ENCODE measurements at places on chromosomes 5 and 9. TPM values are rescaled to one million over a fixed set of nuclear protein-coding genes. Genes with fewer than 3 reads are reported as not detected.

GRCh38 chr9:19102181-19102630 is 498 bp downstream of the HAUS6 start:
- DNase-seq = peak; percentile 34

The NUDT12 gene
- 13.0 TPM for total RNA-seq

DNA sequence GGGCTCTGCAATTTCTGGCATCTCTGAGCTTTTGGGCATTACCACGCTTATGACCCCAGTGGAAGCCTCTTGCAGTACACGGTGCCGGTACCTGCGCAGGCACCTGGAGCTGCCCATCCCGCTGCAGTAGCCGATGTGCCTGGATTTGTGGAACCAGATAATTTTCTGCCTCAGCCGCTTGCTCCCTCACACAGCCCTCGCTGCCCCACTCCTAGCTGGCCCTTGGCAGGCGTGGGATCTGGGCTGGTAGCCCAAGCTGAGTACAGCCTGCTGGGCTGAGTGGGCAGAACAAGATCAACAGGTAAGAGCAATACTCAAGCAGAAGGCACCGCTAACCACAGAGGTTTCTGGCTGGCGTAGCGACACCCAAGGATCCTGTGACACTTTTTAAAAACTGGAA is 1808.8 kb upstream of the ACO1 start:
- no peak for DNase-seq

DNA sequence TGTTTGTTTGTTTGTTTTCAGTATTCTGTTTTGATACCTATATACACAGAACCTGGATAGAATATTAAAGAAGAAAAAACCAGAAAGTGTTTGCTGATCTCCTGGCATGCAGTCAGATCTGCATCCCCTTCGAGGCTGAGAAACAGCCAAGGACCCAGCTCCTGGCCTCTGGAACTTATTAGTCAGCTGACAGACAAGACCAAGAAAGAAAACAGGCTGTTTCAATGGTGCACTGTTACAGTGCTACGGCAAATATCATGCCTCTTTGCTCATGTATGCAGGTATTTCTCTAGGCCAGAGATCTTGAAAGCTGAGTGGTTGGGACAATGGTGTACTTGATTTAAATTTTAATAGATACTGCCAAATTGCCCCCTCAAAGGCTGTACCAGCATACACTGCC is 95.0 kb downstream of the C5orf15 start:
- DNase-seq = no peak

The CBY3 gene
- 0.33 TPM for total RNA-seq

DNA sequence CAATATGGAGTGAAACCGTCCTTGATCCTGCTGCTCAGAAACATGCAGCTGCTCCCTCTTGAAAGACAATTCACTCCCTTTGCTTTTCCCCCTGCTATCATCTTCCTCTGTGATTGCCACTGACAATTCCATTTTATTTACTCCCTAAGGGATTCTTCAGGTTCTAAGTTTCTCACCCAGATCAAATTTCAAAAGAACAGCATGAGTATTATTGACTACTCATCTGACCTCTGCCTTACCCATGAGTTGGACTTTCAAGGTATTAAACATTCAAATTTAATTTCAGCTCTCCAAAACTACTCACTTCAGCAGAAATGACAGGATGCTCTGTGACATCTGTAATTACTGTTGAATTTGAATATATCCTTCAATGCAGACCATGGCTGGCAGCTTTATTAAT is 236.5 kb upstream of the HAPLN1 start:
- DNase-seq = peak; percentile 31

The F12 gene
- total RNA-seq = 5.7 TPM

DNA sequence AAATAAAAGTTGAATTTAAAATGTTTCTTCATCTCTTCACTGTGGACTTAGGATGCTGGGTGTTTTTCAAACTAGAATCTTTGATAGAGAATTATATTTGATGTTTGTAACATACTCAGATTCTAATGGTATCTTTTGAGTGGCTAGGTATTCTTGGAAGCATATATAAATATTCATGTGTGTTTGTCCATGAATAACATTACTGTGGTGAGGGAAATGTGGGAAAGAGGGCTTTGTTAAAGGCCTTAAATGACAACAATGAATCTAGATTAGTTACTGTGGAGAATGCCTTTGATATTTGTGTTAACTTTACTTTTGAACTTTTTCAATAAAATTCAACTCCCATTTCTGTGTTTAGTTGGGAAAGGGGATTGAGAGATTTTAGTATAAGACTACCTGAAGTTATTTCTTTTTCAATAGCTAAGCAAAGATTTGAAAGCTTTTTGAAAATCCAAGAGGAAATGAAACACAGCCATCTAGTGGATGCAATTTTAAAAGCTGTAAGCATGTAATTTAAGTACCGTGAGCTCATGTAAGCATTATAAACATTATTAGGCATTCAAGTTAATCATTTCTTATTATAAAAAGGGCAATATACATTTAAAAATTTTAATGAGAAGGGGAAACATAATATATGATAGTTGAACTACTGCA is 69.6 kb downstream of the CCDC171 start:
- DNase-seq = no peak

The ZNF366 gene
- not detected for total RNA-seq

The GMCL2 gene
- not detected for total RNA-seq

DNA sequence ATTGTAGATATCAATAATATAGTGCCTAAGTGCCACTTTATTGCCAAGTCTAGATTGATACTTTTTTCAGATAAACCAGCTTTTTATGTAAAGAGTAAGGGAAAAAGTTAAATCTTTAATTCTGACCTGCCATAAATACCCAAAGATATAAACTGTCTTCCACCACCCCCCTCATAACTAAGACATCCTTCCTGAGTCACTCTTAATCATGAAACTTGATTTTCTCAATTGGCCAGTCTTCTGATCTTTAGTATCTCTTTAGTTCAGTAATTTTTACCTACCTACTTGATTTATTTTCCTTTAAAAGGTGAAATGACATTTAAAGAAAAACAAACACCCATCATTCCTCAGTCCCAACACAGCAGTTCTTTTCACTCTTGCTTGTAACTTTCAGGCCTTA is 21.8 kb downstream of the C5orf22 start:
- DNase-seq = peak; percentile 12

GRCh38 chr9:95030344-95030743 is 287.2 kb downstream of the FANCC start:
- no peak for DNase-seq

GRCh38 chr9:85421641-85422040 is 320.1 kb downstream of the AGTPBP1 start:
- no peak for DNase-seq

DNA sequence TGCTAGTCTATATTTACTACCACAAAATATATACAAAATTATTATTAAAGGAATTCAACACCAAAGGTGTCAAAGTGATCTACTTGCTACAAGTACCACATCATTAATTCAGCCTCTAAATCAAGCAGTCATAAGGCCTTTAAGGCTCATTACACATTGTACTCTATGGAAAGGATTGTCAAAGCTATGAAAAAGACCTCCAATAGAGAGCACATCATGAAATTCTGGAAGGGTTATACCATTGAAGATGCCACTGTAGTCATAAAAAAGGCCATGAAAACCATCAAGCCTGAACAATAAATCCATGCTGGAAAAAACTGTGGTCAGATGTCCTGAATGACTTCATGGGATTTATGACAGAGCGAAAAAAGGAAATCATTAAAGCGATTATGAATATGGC is 708.0 kb upstream of the FAM174A start:
- DNase-seq = no peak

DNA sequence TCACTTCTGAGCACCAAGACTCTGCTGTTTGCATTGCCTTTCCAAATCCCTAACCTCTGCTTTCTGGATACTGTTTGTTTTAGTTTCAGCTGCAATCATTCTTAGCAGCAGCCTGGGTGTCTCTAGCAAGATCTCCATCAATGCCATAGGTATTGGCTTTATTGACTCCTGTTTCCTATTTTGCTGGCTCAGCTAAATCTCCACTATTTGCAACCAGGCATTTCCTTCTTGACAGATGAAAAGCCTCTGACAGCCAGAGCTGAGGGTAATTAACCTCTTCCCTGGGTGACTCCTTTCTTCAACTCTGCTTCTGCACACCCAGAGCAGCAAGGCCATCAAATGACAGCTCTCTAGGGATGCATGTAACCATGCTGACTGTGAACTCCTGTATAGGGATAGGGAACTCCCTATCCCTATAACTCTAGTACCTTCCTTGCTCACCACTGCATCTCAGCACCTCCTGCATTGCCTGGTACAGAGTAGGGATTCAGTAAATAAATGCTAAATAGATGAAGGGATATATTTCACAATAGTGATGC is 293.5 kb downstream of the TRIM32 start:
- DNase-seq = no peak

DNA sequence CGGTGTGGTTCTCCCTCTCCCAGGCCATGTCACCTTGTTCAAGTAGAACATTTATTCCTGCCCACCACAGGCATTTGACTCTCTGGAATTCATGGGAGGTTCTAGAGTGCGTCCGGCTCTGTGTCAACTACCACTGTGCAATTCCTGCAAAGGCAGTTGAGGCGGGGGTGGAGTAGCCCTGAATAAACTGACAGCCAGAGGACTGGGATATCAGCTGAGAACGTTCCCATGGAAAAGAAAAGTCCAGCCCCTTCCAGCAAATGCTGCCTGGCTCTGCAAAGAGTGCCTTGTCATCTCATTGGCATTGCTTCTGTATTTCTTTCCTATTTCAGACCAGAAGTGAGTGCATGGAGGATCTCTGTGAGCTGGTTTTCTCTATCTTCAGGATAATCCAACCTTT is 18.9 kb upstream of the MEGF9 start:
- DNase-seq = no peak

DNA sequence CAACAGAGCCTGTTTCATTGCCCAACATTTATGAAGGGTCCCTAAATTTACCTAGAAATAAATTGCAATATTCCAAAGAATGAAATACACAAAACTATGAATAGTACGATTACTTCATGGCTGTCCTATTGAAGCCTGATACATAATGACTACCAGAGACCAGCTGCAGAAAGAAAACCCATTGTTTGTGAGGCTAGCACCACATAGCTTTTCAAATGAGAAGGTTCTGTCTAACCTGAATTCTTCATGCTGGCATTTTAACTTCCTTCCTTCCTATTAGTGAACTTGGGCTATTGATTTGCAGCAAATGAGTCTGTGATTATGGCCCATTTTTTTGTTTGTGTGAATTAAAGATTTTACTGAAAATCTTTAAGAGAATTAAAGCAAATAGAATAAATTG is 47.3 kb downstream of the MEGF10 start:
- no peak for DNase-seq
